ENCODE measurements at places on chromosomes 1 and 21.

- no peak for DNase-seq
These were observed 63.4 kb upstream of the MCOLN3 start for GRCh38 chr1:85111695-85112094.

DNA sequence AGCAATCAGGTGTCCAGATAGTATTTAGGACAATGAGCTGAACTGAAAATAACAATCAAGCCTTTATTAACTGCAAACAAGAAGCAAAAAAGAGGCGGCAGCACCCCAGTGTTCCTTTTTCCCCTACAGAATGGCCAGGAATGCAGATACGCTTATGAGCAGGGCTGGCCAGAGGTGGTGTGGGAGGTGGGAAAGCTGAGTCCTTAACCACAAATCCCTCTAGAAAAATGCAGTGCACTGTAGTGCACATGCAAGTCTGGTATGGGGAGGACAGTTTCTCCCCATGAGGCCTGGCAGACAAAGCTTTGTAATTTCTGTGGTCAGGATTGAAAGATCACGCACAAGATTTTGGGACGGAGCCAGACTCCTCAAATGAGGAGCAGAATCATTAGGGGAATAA is 10.7 kb upstream of the IFNAR1 start:
- no peak for DNase-seq

GRCh38 chr1:167439301-167439988 is 78.9 kb downstream of the CD247 start:
- no peak for DNase-seq

GRCh38 chr21:42878678-42878992 is 704 bp downstream of the WDR4 start:
- DNase-seq: no peak

- DNase-seq: no peak
These were observed 4.1 kb upstream of the PEF1 start for GRCh38 chr1:31648641-31649357.

GRCh38 chr1:30111431-30111830 is 612.0 kb downstream of the MATN1 start:
- no peak for DNase-seq

GRCh38 chr1:43932786-43933385 is 715 bp upstream of the ARTN start:
- DNase-seq: no peak

DNA sequence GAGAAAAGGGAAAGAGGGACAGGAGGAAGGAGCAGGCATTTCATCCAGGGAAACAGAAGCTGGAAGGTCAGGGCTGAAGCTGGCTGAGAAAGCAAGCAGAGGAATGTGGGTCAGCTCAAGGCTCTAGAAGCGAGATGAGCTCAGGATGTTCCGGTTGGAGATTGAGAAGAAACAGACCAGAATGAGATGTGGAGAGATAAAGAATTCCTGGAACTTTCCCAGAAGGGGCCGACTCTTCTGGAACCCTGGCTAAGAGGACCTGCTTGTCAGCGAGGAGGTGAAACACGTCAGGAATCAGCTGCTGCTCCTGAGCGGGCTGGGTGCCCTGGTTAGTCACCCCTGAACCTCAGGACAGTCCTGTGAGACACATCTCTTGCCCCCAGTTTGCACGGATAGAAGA is 75.9 kb downstream of the HUNK start:
- no peak for DNase-seq

DNA sequence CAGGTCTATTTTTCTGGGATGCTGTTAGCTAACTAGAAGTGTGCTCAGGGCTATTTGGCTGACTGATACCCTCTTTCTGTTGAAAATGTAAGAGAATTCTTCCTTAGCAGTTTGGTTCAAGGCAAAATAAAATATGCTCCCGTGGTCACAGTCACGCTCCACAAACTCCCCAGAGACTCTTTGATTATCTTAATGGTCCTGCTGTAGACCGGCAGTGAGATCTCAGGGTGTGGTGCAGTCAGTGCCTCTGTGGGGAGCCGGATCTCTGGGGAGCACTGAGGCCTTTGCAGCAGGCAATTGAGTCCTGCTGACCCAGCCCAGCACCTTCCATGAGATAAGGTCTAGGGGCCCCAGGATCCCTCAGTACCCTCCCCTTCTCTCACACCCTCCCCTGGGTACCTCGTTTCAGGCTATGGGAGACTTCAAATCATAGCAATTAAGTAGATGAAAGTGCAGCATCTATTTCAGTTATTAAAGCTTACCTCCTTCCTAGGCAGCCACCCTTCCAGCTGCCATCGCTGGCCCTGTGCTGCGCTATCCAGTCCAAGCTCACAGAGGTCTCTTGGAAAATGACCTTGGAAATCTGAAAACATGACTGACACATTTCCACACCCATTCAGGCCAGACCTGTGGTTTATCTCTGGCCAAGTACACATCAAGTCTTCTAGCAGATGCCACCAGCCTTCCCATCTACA is 98.1 kb downstream of the SEC16B start:
- no peak for DNase-seq

DNA sequence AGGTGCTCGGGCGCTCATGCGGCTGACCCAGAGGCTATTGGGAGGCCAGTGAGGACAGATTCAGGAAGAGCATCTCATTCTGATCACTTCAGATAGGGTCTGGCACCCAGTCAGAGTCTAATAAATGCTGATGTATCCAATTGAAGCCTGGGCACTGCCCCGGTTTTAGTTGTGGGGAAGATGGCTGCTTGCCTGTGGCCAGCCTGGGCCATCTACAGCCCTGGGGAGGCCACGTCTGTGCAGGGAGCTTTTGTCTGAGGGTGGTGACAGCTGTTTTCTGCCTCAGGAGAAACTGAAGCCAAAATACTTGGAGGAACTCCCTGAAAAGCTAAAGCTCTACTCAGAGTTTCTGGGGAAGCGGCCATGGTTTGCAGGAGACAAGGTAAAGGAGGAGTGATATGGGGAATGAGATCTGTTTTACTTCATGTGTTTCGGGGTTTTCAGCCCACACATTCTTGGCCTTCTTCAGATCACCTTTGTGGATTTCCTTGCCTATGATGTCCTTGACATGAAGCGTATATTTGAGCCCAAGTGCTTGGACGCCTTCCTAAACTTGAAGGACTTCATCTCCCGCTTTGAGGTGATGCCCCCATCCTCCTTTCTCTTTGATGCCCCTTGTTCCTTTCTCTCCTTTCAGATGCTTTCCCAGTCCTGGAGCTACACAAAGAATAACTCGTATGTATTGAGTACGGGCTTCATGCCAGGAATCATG is 2.8 kb downstream of the GSTM5 start:
- no peak for DNase-seq

- no peak for DNase-seq
These were observed 105.2 kb downstream of the MRPL39 start for GRCh38 chr21:25501996-25502665.

- no peak for DNase-seq
These were observed 270.3 kb downstream of the SDCCAG8 start for GRCh38 chr1:243526180-243526579.

GRCh38 chr1:204287466-204287891 is 72.2 kb downstream of the PLEKHA6 start:
- DNase-seq: no peak

- no peak for DNase-seq
These were observed 85.9 kb downstream of the KIF26B start for GRCh38 chr1:245240648-245241165.

DNA sequence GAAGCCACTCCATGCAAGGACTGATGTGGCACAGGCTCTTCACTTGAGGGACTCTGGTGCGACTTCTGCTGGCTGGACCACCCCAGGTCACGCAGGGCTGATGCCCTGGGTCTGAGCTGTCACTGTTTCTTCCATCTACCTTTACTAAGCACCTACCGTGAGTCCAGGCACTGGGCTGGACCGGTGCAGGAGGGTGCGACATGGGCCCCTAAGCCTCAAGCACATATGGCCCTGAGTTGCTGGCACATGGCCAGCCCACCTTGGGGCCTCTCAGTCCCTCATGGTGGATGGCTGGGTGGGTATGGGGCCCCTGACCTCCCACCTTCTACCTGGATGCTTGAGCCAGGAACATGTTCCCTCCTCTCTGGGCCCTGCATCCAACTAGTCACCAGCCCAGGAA is 76.0 kb downstream of the DMRTB1 start:
- DNase-seq: no peak

DNA sequence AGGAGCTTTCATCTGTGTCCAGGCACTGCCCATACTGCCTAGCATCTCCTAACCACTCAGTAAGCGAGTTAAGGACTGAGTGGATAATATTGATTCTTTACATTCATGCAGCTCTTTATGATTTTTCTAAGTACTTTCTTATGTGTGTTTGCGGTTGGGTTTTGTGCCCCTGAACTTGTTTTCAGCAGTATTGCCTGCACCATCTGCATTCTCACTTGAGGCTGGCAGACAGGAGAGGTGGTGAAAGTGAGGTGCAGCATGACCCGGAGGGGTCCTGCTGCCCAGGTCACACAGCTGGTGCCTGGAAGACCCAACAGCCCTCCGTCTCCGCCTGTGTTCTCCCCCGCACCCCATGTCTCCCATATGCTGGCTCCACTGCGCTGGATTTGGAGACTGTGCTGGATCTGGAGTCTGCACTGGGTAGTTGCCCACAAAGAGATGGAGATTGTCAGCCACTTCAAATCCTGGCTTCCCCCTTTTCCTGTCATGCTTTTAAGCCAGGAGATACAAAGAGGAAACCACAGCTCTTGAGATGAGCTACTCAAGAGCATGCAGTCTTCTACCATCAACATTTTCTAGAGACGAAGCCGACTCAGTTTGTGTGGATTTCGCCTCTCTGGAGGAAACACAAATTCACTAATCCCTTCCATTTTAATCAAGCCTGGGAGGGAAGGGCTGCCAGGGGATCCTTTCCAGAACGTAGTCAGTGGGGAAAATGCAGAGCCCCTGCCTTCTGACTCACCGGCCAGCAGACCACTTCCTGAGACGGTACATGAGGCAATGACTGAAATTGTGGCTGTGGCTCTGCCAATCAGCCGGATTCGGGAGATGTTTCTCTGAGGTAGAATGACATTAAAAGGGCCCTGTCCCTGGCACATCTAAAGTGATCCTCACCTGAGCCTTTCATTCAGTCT is 71.7 kb upstream of the ANGPTL1 start:
- no peak for DNase-seq

DNA sequence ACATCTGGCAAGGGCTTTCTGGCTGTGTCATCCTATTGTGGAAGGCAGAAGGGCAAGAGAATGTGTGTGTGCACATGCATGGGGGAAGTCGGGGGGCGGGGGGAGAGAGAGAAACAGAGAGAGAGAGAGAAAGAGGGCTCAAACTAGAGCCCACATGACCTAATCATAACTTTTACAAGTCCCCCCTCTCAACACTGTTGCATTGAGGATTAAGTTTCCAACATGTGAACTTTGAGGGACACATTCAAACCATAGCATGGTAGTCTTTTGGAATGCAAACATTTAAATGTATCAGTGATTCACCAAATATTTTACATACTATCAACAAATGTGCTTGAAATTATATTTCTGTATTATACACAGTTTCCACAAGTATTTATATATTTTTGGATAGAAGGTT is 655.4 kb upstream of the B3GALT2 start:
- no peak for DNase-seq

- DNase-seq: no peak
These were observed 144.0 kb downstream of the ROR1 start for GRCh38 chr1:63917571-63918417.

GRCh38 chr1:19888112-19888511 is 5.9 kb downstream of the OTUD3 start:
- DNase-seq: no peak

DNA sequence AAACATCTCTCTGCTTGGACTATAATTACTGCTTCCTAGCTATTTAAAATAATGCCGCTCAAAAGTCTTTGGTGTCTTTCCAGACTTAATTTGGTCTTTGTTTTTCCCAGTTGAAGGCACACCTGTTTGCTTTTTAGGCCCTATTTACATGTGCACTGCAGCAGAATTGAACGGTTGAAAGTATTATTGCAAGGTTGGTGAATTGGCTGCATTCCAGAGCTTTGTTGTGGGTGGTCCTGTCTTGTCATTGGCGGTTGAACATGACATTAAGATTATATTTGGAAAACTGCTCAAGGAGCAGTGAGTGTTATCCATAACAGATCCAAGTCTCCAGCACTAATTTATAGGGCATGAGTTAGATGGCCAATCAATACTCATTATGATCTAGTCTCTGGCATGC is 656.3 kb downstream of the PTPRC start:
- DNase-seq: no peak

DNA sequence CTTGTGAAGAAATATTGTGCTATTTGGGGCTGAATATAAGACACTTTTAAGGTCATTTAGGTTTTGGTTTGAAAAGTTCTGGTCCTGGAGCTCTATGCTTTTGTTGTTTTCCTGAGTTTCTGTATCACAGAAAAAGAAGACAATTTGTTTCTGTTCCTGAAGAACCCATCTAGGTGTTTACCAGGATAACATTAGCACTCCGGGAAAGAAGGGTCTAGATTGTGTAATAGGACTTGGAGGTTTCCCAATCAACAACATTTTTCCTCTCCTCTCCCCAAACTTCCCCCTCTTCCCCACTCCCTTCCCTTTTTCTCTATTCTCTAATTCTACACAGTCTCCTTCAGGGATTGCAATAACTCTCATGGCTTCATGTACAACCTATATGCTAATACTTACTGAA is 78.7 kb downstream of the PTPRC start:
- no peak for DNase-seq

GRCh38 chr1:181947441-181947840 is 114.1 kb downstream of the ZNF648 start:
- no peak for DNase-seq

DNA sequence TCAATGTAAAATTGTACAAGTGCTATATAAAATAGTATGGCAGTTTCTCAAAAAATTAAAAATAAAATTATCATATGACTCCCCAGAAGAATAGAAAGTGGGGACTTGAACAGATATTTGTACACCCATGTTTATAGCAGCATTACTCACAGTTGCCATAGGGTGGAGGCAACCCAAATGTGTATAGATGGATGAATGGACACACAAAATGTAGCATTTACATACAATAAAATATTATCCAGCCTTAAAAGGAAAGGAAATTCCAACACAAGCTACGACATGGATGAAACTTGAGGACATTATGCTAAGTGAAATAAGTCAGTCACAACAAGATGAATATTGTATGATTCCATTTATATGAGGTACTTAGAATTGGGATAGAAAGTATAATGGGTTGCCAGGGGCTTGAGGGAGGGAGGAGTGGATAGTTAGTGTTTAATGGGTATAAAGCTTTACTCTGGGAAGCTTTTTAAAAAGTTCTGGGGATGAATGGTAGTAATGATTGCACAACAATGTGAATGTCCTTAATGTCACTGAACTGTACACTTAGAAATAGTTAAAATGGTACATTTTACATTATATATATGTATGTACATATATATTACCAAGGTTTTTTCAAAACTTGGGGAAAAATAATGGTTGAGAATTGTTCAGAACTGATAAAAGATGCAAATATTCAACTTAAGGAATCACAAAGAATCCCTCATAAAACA is 53.0 kb upstream of the ADORA3 start:
- DNase-seq: no peak

DNA sequence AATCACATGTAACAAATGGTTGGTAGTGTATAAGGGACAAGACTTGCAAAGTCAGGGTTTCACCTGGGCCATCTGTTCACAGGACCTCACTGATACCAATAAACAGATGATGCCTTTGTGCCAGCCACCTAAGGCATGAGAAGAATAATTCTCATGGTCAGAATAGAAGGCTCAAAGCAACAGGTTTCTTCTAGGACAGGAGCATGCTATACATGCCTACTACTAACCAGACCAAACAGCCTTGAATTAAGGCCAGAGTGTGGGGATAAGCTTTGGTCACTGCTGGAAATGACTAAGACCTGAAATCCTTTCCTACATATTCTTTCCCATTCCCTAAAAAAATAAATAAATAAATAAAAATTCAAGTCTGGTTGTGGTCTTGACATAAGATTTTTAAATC is 17.5 kb downstream of the PSMB2 start:
- DNase-seq: no peak

- DNase-seq: no peak
These were observed 35.6 kb upstream of the GRHL3 start for GRCh38 chr1:24283326-24284155.
